Stimulated activated CD8-positive, alpha-beta memory T cell treated with anti-CD3 and anti-CD28 coated beads, Interleukin-2, amount 100 ng/mL, for 48 hours (primary cell): ENCODE measurements at places on chromosomes 1 and 21.

DNA sequence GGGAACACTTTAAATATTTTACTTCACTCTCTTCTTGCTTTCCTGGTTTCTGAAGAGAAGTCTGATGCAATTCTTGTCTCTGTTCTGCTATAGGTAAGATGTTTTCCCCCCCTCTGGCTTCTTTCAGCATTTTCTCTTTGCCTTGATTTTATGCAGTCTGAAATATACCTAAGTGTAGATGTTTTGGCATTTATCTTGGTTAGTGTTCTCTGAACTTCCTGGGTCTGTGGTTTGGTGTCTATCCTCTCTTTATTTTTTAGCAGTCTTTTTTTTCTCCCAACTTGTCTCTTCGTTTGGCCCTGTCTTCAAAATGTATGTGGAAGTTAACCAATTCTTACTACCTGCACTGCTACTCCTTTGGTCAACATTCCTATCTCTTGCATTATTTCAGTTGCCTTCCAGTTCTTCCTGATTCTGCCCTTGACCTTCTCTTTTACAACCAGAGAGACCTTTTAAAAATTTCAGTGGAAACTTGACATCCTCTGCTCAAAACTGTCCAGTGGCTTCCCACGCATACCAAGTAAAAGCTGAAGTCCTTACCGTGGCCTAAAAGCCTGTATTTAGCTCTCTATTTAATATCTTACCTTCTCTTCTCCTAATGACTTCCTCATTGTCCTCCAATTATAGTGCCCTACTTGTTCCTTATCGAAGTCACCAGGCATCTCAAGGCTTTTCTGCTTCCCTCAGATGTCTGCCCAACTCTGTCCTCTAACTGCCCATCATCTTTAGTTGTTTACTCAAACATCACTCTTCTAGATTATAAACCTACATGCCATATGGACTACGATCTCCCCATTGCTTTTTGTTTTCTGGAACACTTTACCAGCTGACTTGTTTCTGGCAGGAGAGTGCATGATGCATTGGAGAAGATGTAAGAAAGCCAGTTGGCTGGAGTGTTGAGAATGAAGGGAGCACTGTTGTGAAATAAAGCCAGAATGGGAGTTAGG, 40.9 kb downstream of the RAP1A start:
- DNase-seq, result no peak

GRCh38 chr1:100791586-100791985, 72.0 kb downstream of the VCAM1 start:
- no peak for DNase-seq

GRCh38 chr1:216896146-216896545, 172.9 kb upstream of the ESRRG start:
- DNase-seq, result no peak

DNA sequence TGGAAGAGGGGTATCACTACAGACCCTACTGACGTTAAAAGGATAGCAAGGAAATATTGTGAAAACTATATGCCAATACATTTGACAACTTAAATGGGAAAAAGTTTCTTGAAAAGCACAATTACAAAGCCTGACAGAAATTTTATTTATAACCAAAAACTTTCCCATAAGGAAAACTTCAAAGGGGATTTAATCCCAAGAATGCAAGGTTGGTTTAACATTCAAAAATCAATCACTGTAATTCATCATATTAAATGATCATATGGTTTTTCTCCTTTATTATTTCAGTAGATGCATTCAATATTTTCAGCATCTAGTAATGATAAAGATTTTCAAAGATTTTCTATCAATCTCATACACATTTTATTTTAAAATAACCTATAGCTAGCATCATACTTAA, 13.3 kb downstream of the LRRC8C start:
- no peak for DNase-seq

DNA sequence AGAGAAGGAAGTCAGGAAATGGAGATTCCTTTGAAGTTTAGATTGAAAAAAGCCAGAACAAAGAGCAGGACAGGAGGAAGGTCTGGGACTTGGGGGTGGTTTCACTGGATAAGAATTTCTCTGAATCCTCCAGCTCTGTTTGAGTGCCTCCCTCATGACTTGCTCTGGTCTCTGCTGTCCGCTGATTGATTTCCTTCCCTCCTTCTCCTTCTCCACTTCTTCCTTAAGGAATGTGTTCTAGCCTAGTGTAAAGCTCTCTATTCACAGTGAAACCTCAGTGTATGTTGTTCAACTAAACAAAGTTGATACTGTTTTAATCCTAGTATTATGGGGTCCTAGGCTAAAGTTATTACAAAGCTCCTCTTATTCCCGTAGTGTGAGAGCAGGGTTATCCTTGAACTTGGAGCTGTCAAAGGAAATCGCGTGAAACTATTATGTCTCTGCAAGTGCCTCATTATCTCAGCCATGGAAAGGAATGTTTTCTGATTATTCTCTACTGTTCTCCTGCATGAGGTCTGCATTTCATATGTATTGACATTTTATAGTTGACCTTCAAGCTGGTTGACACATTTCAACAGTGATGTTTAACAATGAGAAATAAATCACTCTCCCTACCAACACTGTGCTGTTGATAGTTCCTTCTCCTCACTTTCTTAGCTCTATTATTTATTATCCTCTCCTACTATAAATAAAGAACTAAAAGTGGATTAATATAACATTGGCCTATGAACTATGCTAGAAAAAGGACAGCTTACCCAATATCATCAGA, 82.7 kb upstream of the KCTD3 start:
- no peak for DNase-seq

DNA sequence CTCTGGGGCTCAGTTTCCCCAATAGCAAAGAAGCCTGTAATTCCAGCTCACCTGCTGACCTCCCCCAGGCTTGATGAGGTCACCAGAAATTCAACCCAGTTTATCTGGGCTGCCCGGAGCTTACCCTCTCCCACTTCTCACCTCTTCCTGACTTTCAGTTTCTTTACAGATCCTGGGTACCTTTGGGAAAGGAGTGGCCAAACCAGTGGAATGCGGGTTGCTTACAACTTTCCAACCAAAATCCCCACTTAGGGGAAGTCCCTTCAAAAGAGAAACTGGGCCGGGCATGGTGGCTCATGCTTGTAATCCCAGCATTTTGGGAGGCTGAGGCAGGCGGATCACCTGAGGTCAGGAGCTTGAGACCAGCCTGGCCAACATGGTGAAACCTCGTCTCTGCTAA, 5.9 kb upstream of the MARCKSL1 start:
- DNase-seq, result no peak

GRCh38 chr1:22967833-22968232, 4.8 kb downstream of the LACTBL1 start:
- DNase-seq, result no peak

- DNase-seq, result no peak
These were observed 196.1 kb upstream of the FGGY start for GRCh38 chr1:59100708-59101374.

DNA sequence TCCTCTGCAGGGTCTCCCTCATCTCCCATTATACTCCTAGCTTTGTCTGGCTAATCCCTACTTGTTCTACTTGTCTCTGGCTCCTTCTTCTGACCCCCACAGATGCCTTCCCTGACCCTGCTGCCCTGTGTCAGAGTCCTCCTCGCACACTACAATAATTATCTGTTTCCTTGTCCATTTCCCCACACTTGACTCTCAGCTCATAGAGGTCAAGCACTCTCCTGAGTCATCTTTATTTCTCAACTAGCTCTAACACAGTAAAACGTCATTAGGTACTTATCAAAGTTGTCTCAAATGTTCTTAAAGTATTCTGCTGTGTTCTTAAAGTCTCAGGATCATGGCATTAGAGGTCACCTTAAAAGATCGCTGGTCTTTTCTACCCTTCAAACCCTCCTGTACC, 47.1 kb downstream of the C8A start:
- no peak for DNase-seq

DNA sequence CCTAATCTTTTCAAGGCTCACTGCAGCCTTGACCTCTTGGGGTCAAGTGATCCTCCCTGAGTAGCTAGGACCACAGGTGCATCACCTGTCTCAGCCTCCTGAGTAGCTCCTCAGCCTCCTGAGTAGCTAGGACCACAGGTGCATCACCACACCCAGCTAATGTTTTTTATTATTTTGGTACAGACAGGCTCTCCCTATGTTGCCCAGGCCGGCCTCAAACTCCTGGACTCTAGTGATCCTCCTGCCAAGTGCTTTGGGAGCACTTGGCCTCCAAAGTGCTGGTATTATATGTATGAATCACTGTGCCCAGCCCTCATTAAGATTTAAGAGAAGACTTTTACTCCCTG, 58.5 kb upstream of the S1PR1 start:
- DNase-seq, result no peak

DNA sequence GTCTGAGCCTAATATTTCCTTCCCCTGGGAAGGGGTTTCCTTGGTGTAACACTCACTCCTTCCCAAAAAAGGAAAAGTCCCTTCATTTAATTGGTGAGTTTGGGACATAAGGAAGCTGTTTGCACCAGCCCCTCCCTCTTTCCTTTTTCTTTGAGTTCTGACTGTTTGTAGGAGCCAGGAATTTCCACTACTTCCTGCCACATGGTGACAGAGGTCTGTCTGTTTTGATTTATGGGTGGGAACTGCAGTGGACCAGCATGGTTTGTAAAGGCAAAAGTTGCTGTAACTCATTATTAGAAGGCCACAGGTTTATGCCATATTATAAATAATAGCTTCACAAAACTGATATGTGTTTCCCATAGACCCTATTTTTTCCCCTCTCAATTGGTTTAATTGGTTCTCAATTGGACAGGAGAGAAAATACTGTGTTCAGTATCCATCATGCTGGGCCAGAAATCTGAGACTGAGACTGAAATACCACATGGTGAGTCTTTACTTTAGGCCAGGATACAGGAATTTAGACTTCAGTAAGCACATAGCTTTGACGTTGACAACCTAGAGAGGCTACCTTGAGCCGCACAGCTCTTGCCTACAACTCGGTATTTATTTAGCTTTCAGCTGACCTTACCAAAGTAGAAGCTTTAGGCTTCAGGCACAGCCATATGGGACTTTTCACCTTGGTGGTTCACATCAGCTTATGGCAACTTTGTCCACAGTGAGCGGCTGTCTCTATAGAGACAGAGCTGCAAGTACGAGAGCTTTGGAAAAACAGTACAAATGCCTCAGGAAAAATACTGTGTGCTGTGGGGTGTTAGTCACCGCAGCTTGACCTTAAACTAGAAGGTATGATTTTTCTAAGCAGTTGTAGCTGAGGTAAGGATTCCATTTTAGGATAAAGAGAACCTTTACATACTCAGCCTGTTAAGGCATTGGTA, 40.0 kb upstream of the RGS7 start:
- no peak for DNase-seq

DNA sequence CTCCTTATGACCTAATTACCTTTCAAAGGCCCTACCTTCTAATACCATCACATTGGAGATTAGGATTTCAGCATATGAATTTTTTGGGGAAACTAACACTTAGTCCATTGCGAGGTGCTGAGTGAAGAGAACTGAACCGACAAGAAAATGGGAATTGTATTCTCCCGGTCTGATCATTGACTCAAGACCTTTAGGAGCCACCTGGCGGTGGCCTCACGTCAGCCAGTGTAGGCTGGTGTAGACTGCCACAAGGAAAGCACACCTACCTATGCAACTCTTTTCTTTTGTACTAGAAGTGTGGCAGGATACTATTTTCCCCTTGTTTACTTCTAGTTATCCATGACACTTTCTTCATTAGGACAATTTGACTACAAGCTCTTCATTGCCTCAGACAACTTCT, 333.5 kb upstream of the B3GALT2 start:
- no peak for DNase-seq

- no peak for DNase-seq
These were observed 32.3 kb downstream of the SHISAL2A start for GRCh38 chr1:52665006-52665941.

DNA sequence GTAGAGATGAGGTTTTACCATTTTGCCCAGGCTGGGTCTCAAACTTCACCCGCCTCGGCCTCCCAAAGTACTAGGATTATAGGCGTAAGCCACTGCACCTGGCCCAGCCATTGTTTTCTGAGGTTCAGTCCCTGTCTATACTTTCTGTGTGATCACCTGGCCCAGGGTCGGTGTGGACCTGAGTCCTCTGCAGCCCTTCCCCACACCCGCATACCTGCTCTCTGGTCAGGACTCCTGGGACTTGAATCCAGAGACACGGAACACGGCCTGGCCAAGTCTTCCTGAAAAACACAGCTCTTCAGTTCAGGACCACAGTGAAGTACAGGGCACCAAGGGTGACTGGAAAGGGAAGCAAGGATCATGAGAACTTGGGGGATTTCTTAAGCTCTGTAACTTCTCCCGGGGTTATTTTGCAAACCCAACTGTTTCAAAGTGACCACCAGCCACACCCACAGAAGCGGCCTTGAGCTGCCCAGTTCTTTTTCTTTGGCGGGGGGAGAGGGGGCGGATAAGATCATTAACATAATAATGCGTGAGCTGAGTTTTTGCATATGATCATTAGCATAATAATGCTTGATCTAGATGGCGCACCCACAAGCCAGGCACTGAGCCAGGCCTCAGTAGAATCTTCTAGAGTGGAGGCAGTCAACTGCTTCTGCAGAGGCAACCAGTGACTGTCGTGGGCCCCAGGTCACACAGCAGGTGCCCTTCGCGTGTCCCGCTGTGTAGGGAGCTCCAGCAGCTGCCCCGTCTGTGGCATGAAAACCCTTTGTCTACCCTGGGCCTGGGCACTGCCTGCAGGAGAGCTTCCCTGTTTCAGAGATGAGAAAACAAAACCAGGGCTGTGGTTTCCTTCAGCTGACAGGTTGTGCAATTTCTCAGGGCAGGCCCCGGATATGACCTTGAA, 1.7 kb upstream of the NADK start:
- peak; percentile 46 for DNase-seq

- DNase-seq, result no peak
These were observed 85.8 kb downstream of the NIBAN1 start for GRCh38 chr1:184888505-184888904.

DNA sequence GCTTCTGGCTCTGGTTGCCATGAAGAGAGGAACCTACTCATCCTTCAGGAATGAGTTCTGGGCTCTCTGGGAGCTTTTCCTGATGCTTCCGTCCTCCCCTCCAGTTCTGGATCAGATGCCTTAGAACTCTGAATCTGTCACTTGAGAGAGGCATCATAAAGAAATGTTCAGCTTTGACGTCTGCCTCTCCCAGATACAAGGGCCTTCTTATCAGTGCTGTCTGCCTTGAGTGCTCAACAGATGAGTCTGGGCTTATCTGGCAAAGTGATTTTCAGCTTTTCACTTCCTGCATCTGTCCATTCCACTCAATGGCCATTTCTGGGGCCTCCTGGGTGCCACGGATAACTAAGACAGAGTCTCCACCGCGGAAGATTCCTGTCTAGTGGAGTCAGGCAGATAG, 12.3 kb upstream of the OTUD3 start:
- no peak for DNase-seq

DNA sequence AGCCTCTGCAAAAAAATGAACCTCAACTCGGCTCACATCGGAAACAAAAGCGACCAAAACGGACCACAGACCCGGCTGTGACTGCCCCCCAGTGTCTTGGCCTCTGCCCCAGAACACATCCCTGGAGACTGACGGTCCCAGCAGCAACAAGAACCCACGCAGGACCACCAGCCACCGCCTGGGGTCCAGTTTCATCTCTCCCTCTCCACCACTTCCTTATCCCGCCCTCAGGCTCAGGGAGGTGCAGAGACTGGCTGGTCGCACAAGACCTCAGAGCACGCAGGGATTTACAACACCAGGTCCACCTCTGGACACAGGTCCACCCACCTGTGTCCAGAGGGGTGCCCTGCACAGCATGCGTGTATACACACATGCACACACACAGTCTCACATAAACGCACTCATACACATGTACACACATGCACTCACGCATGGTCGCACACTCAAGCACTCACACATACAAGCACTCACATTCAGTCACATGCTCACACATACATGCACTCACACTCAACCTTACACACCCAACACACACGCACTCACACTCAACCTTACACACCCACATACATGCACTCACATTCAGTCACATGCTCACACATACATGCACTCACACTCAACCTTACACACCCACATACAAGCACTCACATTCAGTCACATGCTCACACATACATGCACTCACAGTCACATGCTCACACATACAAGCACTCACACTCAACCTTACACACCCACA, 18.6 kb upstream of the TMEM52 start:
- no peak for DNase-seq
